ENCODE measurements at places on chromosomes 4 and X. TPM values are rescaled to one million over a fixed set of nuclear protein-coding genes. Genes with fewer than 3 reads are reported as not detected.

- no peak for DNase-seq
These were observed 227.2 kb upstream of the MBNL3 start for GRCh38 chrX:132716006-132716405.

DNA sequence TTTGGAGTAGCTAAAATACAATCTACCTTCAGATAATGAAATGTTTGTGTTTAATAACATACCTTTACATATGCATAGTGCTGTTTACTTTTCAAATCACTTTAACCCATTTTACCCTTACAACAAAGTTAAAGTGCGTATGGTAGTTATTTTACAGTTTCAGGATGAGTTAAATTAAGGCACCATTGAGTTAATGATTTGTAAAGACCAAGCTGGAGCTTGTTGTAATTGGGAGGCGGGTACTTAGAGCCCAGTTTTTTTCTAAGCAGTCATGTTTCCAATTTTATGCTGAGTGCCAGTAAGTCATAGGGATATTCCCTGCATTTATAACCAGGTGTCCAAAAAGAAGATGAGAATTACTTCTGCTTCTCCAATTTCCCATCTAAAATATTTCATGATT, 84.2 kb upstream of the NRK start:
- DNase-seq: no peak

- peak; percentile 35 for DNase-seq
These were observed 302.7 kb downstream of the KCTD8 start for GRCh38 chr4:44145868-44146267.

DNA sequence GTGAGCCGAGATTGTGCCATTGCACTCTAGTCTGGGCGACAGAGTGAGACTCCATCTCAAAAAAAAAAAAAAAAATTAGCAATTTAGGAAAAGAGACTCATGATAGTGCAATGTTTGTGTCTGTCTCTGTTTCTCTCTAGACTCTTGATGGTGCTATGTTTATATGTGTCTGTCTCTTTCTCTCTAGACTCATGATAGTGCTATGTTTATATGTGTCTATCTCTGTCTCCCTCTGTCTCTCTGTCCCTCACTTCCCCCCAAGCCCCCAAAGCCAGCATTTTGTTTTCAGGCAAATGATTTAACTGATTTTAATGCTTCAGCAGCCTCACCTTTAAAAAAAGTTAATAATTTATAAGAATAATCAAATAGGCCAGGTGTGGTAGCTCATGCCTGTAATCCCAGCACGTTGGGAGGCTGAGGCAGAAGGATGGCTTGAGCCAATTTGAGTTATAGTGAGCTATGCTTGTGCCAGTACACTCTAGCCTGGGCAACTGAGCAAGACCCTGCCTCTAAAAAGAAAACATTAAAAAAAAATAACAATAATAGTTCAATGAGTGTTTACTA, 6.9 kb downstream of the MOB1B start:
- DNase-seq: no peak

- DNase-seq: no peak
These were observed 99.4 kb upstream of the ATXN3L start for GRCh38 chrX:13419276-13419675.

GRCh38 chr4:53306729-53307128, 59.1 kb downstream of the SCFD2 start:
- DNase-seq: no peak

- no peak for DNase-seq
These were observed 98.0 kb downstream of the SH3KBP1 start for GRCh38 chrX:19789376-19789775.

DNA sequence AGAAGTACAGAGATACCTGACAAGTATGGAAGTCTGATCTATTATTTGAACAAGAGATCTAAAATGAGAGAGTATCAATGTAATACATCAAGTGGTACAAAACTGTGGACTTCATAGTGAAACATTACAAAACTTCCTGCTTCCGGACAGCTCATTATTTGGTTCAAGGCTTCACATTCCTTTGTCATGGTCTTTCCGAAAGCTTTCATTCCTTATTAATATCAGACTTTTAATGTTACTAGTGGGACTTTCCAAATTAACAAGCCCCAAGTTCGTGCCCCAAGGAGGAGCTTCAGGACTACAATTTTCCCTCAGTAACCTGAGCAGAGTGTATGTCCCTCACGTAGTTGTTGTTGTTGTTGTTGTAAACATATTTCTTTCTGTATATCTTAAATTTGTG, 1.2 kb downstream of the CHIC2 start:
- DNase-seq: no peak

DNA sequence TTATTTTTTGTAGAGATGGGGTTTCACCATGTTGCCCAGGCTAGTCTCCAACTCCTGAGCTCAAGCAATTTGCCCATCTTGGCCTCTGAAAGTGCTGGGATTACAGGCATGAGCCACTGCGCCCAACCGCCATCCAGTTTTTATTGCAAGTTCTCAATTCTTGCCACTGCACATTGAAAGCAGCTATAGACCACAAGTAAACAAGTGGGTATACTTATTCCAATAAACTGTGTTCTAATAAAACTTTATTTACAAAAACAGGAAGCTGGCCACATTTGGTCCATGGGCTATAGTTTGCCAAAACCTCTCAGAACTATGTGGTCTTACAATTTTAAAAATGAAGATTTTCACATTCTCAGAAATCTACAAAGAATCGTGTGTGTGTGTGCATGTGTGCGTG, 313.6 kb upstream of the RASGEF1B start:
- no peak for DNase-seq

DNA sequence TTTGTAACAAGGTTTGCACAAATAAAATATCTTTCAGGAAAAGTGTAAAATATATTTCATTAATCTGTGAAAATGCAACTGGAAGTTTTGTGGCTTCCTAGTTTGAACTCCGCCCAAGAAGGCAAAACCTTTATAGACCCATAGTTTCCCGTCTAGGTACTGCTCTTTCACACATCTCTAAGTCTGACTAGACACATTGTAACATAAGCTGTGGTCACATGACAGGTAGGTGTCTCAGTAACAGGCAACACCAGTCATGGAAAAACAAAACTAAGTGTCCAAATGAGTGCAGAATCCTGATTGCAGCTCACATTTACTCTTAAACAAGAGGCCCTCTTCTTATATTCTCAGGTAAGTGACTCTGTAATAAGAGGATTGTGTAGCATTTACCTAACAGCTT, 55.6 kb downstream of the SNCA start:
- DNase-seq: no peak

DNA sequence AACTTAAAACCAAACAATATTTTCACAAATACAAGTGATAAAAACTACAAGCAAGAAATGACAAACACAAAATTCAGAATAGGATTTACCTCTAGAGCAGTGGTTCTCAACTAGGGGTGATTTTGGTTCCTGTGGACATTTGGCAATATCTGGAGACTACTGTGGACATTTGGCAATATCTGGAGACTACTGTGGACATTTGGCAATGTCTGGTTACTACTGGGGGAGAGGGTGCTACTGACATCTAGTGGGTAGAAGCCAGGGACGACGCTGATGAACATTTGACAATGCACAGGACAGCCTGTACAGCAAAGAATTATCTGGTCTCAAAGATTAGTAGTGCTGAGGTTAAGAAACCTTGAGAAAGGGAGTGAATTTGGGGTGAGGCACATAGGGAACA, 169.8 kb downstream of the CLCN4 start:
- no peak for DNase-seq

- DNase-seq: no peak
These were observed 730.8 kb downstream of the IL1RAPL1 start for GRCh38 chrX:29318012-29318411.

DNA sequence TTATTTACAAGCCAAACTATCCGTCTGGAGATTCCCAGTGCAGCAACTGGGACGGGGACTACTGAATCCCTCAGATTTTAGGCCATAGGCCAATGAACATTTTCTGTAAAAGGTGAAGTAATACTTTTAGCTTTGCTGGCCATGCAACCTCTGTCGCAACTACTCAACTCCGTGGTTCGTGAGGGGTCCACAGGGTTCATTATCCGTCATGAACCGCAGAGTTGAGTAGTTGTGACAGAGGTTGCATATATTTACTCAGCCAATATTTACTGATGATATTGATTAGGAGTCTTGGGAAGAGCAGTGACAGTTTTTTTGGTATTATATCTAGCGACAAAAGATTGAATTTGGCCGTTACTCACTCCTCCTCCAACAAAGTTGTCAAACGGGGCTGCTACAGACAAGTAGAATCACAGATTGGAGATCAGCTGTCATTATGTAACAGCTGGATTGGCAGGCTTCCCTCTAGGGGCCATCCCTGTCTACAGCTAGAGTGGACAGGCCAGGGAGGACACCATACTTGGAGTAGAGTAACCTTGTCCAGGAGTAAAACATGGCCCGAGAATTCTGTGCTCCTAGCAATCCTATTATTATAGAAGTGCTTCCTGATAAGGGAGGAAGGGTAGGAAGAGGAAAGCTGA, 37.2 kb upstream of the CD38 start:
- DNase-seq: no peak

GRCh38 chrX:150405006-150405405, 41.9 kb downstream of the MAMLD1 start:
- no peak for DNase-seq

DNA sequence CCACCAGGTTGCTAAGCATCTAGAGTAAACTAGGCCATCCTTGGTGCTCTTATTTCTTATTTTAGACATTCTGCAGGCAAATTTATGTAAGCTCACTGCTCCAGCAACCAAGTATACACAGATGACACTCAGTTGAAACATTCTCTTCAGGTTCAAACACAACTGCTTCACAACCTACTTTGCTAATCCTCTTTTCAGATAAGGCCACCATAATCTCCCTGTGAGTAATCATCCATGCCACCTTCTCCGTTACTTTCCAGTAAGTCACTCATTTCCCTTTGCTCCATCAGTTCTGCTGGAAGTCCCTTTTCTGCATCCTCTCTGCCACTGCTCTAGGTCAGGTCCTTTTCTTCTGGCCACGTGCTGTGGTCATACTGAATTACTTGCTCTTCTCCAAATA, 120.2 kb upstream of the WDFY3 start:
- no peak for DNase-seq

GRCh38 chrX:5958523-5958922, 270.1 kb downstream of the NLGN4X start:
- DNase-seq: no peak

- no peak for DNase-seq
These were observed 78.9 kb downstream of the NAF1 start for GRCh38 chr4:163087805-163088204.

DNA sequence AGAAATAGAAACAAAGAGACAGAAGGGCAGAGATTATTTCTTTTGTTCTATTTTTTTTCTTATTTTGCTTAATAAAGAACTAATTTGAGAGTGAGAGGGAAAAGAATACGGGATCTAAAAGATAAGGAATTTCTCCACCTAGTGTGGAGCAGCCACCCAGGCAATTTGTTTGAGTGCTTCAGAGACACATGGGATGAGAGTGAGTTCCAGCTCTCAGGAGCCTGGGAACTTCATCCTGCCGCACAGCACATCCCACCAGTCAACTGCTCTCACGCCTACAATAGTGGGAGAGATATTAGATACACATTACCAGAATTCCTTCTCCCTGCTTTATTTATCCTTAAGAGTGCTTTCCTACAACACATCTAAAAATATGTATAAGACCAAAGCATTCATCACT, 946.4 kb downstream of the PDHA2 start:
- no peak for DNase-seq

DNA sequence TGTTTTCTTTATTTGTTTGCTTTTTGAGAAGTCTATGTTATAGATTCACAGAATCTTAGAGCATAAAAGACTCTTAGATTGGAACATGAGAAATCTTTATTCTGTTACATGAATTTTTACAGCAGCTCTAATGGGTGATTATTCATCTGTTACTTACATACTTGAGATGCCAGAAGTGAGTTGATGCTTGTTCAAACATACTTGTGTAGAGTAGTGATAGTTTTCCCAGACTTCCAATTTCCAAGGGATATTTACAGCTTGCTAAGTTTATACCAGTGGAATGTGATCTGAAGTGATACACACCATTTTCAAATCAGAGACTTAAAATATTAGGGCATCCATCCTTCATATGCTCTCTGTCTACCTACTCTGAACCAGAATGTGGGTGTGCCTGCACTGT, 252.9 kb upstream of the SMIM31 start:
- no peak for DNase-seq

DNA sequence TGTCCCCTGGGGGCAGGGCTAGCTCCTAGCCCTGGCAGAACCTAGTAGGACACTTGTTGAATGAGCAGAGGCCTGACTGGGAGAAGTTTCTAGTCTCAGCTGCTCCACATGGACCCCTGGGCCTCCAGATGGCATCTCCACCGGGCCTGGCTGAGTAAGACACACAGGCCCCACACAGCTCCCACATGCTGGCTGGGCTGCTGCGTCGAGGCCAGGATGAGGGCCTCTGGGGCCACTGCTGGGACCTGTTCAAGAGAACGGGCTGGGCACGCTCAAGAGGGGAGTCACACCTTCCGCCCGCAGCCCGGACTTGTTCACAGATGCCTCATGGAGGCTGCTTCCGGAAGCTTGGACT, 4.2 kb upstream of the HGFAC start:
- no peak for DNase-seq

- no peak for DNase-seq
These were observed 143.2 kb upstream of the DGKK start for GRCh38 chrX:50613846-50614245.

GRCh38 chr4:4524364-4524763, 17.5 kb downstream of the STX18 start:
- no peak for DNase-seq

DNA sequence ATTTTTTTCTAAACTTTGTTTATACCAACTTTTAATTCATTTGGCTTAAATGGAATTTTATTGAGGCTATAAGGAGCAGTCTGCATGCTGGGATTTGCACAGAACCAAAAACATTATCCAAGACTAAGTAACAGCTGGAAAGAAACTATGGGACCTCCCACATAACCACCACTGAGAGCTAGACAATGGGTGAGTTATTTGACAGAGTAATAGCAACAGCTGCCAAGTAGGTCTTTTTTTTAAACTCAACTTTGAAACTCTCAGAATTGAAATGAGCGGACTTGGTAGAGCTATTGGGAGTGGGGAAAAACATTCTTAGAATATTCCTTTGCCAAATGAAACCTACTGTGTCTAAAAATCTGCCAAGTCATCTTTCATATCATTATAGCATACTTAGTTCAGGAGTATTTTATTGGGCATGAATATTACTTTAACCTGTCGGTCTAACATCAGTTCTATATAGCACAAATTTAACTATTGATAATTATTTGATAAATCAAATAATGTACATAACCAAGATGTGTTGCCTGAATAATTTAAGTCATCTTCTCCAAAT, 1428.0 kb downstream of the PCDH7 start:
- no peak for DNase-seq

GRCh38 chrX:11304829-11305228, 11.6 kb downstream of the AMELX start:
- DNase-seq: no peak

- no peak for DNase-seq
These were observed 34.4 kb upstream of the TET2 start for GRCh38 chr4:105112274-105112673.

Gene CT45A2
- total RNA-seq: not detected

Gene PF4V1
- total RNA-seq: not detected

Gene BTC
- 0.07 TPM for total RNA-seq

Gene APLN
- 224 TPM for total RNA-seq

Gene NPY2R
- total RNA-seq: not detected

Gene SMARCA1
- 31.9 TPM for total RNA-seq

Gene KCNE5
- total RNA-seq: 0.13 TPM

Gene ADH7
- total RNA-seq: not detected

Gene FOXO4
- 5.3 TPM for total RNA-seq

Gene POU3F4
- total RNA-seq: not detected

Gene COPS4
- 135 TPM for total RNA-seq

Gene ITIH6
- not detected for total RNA-seq

Gene SERPINA7
- total RNA-seq: not detected
